Brain pericyte (primary cell): ENCODE measurements at places on chromosomes 1 and 21.

GRCh38 chr1:226943927-226944326, 3.8 kb downstream of the COQ8A start:
- DNase-seq, result no peak

GRCh38 chr1:201170533-201171062, 16.3 kb upstream of the TMEM9 start:
- DNase-seq, result no peak

DNA sequence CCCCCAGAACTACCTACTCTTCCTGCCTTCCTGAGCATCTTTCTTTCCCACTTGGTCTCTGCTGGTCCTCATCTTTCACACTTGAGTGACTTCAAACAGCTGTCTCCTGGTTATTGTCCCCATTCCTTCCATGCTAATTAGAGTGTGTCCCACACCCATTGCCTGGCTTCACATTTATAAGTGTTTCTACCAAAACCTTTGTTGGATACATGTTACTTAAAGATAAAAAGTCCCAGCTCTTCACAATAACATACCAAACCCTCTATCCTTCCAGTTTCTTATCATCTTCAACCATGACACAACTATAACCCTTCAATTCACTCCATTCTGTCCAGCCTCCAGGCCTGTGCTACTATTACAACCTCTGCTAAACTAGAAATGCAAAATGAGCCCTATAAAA, 41.0 kb downstream of the VCAM1 start:
- DNase-seq, result no peak

DNA sequence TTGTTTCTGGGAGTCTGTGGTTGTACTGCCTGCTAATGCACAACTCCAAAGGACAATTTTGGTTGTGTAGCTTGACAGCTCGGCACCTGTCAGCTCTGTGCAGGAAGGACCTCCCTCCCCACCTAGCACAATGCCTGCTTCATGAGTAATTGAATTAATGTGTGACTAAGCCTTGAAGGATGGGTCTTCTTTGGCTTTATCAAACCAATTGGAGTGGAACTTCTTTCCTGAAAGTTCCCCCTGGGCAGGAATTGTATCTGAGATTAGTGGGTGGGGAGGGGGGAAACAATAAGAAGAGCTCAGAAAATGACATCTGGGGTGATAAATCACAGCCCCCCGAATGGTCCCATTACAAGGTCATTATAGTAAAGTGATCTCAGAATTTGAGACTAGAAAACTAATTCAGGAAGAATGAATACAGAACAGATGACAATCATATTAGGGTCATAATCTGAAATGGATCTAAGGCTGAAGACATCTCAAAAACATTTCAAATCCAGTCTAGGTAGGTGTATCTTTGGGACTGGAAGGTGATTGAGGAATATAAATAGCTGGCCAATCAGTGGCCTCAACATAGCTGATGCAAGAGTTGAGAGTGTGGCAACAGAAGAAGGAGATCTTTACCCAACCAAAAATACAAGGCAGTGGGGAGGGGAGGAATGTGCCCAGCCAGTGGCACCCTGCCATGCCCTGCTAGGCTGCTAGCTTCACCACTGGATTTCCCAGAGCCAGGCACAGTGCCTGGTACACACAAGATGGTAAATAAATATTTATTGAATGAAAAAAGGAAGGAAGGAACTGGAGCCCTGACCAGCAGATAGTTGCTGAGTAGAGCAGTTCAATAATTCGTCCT, 10.1 kb upstream of the SESN2 start:
- DNase-seq, result no peak
